ENCODE measurements at places on chromosomes 12 and 14.

- DNase-seq, result peak; percentile 84
Measured at GRCh38 chr14:105537580-105538474, 11.4 kb downstream of the TMEM121 start.

DNA sequence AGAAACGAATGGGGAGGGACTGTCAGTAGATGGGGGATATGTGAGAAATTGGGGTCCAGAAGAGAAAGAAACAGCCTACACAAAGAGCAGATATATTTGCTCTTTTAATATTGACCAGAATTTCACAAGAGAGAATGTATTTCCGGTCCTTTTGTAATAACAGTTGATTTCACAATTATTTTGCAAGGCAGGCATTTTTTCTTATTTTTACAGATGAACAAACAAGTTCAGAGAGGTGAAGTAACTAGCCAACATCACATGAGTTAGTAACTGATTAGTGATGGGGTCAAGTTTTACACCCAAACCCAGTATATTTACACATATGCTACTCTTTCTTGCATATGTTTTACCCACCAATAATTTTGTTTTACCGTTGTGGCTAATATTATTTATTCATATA lies 188.2 kb downstream of the NAV3 start:
- DNase-seq, result no peak

- no peak for DNase-seq
Measured at GRCh38 chr12:42234970-42235369, 3.1 kb downstream of the YAF2 start.

- no peak for DNase-seq
Measured at GRCh38 chr14:100402631-100403030, 79.5 kb downstream of the SLC25A47 start.

GRCh38 chr12:62128175-62128975 lies 131.8 kb upstream of the USP15 start:
- DNase-seq, result no peak
